ENCODE measurements at places on chromosomes 11 and 22. TPM values are rescaled to one million over a fixed set of nuclear protein-coding genes. Genes with fewer than 3 reads are reported as not detected.

DNA sequence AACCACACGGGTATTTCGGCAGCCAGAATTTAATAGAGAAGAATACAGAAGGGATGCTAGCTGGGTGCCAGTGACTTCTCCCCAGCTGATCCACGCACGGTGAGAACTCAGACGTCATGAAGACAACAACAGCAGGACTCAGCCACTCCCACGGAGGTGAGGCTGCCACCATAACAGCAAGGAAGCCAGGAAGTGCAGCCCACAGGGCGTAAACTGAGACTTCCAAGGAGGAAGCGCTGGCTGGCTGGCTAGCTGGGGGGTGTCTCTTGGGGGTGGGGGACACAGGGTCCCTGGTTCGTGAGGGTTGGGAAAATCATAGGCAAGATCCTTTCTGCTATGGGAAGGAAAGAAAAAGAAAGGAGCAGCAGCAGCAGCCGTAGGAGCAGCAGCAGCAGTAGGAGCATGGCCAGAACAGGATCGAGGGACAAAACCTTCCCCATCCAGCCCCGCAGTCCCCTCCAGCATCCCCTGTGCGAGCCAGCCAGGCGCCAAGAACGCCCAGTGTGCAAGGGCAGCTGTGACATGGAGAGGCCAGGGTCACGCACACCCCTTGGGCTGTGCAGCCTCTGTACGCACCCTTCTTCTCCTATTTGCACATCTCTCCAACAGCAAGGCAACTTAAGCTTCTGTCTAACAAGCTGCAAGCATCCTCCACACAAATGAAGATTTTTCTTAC is 49.6 kb upstream of the SHANK2 start:
- no peak overlapping the region for H3K4me3 ChIP-seq
- peaks cover 14% of the 10 kb centered on the region for H3K27me3 ChIP-seq
- peaks cover 3% of the 10 kb centered on the region for H3K4me1 ChIP-seq
- no peaks in the 10 kb centered on the region for H3K36me3 ChIP-seq

DNA sequence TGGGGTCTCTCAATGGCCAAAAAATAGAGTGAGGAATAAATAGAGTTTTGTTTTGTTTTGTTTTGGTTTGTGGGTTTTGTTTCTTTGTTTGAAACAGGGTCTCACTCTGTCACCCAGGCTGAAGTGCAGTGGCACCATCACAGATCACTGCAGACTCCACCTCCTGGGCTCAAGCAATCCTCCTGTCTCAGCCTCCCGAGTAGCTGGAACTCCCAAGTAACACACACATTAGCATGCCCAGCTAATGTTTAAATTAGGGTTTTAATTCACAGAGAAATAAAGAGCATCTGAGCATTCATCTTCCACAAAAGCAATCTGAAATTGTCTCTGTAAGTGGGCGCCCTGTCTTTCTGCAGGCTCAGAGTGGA is 9.2 kb upstream of the IFITM3 start:
- no peak for DNase-seq
- H3K4me1 ChIP-seq: peaks cover 18% of the 10 kb centered on the region
- no peak overlapping the region for H3K27ac ChIP-seq
- peaks cover 3% of the 10 kb centered on the region for H3K27me3 ChIP-seq

- H3K27me3 ChIP-seq: peaks cover 3% of the 10 kb centered on the region
- no peak overlapping the region for H3K4me3 ChIP-seq
- H3K4me1 ChIP-seq: peaks cover 2% of the 10 kb centered on the region
- no peak overlapping the region for H3K27ac ChIP-seq
- DNase-seq: no peak
Observed at GRCh38 chr11:117941976-117942654, 12.9 kb upstream of the TMPRSS13 start.

DNA sequence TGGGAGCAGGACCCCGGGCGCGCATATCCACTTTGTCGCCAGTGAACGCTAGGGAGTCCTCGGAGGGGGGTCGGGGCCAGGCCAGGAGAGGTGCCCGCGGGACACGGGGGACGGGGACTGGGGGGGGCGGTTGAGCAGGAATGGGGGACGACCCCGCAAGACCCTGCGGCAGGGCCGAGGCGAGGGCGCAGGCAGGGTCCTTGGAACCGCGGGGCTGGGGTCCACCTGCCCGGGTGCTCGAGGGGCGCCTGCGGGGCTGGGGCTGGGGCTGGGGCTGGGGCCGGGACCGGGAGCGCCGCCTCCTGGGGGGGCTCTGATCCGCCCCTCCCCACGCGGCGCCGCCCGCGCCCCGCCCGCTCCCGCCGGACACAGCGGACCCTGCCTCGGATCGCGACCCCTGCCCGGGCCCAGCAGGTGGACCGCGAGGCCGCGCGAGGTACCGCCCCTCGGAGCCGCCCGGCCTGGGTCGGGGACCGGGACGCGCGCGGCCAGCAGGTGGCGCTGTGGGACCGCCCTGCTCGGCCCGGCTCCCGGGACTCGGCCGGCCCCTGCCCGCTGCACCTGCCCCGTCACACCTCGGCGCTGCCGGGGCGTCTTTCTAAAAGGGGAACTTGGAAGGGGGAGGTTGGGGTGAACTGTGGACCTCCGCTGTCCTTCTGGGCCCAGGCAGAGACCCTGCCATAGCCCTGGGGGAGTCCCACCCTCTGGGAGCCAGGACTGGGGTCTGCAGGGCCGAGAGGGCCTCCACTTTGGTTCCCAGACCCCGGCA is 11.0 kb downstream of the CRELD2 start:
- no peaks in the 10 kb centered on the region for H3K4me1 ChIP-seq
- peaks cover 19% of the 10 kb centered on the region for H3K27me3 ChIP-seq
- peak; percentile 86 for DNase-seq
- peaks cover 4% of the 10 kb centered on the region for H3K36me3 ChIP-seq
- H3K4me3 ChIP-seq: no peak overlapping the region
- no peak overlapping the region for H3K27ac ChIP-seq

- H3K27me3 ChIP-seq: peaks cover 5% of the 10 kb centered on the region
- no peak for DNase-seq
- H3K27ac ChIP-seq: no peak overlapping the region
- no peaks in the 10 kb centered on the region for H3K4me1 ChIP-seq
- no peak overlapping the region for H3K4me3 ChIP-seq
- no peaks in the 10 kb centered on the region for H3K36me3 ChIP-seq
Observed at GRCh38 chr11:69567951-69568808, 72.8 kb upstream of the CCND1 start.

- DNase-seq: no peak
- no peak overlapping the region for H3K4me3 ChIP-seq
- H3K27me3 ChIP-seq: peaks cover 79% of the 10 kb centered on the region
- no peaks in the 10 kb centered on the region for H3K36me3 ChIP-seq
Observed at GRCh38 chr22:22588485-22589164, 29.6 kb upstream of the PRAME start.

Gene TST
- 41.9 TPM for total RNA-seq

Gene MMP12
- not detected for total RNA-seq

Gene PLAAT5
- total RNA-seq: 27.1 TPM

Gene ILK
- 133 TPM for total RNA-seq

Gene RASL10A
- total RNA-seq: 1.2 TPM

Gene MAPK8IP2
- total RNA-seq: 7.7 TPM

Gene GRAP2
- total RNA-seq: 0.58 TPM

Gene C11orf21
- total RNA-seq: 0.87 TPM

Data from progenitor cell of endocrine pancreas (in vitro differentiated cells).